ENCODE measurements at places on chromosomes 4 and X.

DNA sequence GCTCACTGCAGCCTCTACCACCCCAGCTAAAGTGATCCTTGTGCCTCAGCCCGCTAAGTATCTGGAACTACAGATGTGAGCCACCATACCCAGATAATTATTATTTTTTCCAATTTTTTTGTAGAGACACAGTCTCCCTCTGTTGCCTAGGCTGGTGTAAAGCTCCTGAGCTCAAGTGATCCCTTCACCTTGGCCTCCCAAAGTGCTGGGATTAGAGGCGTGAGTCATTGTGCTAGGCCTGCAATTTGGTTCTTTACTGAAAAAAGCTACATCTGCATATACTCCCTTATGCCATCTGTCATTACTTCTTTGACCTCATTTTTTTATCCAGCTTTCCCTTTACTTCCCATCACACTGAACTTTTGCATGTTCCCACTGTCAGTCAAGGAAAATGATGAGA lies 2012.4 kb upstream of the IGFBP7 start:
- no peak for DNase-seq

DNA sequence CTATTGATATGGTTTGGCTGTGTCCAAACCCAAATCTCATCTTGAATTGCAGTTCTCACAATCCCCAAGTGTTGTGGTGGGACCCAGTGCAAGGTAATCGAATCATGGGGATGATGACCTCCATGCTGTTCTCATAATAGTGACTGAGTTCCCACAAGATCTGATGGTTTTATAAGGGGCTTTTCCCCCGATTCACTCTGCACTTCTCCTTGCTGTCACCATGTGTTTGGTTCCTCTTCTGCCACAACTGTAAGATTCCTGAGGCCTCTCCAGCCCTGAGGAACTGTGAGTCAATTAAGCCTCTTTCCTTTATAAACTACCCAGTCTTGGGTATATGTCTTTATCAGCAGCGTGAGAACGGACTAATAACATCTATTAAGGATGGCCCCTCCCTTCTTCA lies 68.8 kb downstream of the FBXW7 start:
- no peak for DNase-seq

DNA sequence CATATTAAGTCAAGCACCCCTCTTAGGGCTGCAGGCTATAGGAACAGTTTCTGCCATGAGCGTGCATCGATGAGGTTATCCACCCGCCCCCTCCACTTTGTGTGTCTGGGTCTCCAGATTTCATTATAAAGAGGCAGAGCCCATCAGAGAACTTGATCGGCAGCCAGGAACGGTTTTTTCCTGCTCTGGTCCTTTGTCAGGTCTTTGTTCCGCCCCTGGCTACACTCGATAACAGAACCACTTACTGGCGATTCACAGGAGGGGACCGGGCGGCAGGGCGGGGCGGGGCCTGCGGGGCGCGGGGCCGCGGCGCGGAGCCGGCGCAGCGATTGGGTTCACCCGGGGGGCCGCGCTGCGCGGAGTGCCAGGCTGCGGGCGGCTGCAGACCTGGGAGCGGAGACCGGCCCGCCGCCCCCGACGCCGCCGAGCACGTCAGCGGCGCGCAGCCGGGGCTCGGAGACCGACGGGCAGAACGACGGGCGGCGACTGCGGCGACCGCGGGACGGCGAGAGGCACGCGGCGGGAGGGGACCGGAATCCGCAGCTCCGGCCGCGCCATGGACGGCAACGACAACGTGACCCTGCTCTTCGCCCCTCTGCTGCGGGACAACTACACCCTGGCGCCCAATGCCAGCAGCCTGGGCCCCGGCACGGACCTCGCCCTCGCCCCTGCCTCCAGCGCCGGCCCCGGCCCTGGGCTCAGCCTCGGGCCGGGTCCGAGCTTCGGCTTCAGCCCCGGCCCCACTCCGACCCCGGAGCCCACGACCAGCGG lies at the start of gene SLC10A4:
Gene SLC10A4, plus strand, starts transcription at position 338 of the 771 bp plus-strand sequence. Its CDS starts 219 bp downstream, at position 557.
- no peak for DNase-seq

DNA sequence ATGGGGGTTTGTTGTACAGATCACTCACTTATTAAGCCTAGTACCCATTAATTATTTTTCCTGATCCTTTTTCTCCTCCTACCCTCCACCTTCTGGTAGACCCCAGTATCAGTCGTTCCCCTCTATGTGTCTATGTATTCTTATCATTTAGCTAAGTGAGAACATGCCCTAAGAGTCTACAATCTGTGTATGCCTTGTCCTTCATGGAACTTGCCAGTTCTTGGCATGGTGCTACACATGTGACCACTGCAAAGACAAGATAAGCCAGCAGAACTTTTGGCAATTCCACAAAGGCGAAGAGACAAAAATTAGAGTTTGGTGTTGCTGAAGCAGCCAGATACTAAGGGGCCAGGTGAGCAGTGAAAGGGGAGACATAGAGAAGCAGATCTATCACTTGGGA lies 101.3 kb downstream of the CORIN start:
- DNase-seq, result no peak

- peak; percentile 21 for DNase-seq
These were observed 839 bp downstream of the STK26 start for GRCh38 chrX:132023896-132024386.

GRCh38 chr4:23312686-23313085 lies 577.2 kb downstream of the PPARGC1A start:
- no peak for DNase-seq

DNA sequence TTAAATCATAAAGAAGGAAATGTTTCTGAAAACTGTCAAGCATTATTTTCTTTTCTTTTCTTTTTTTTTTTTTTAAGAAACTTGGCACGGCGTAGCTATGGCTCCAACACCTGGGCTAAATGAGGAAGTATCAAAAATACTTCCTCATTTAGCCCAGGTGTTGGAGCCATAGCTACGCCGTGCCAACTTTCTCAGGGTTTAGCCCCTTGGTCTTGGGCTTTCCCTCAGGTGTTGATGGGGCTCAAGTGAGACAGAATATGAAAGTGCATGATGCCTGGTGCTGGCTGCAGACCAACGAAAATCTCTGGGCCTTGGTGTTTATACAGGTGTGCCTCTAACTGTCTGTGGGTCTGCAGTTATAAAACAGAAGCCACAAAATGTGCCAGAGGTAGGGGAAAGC lies 132.7 kb downstream of the ARHGAP24 start:
- DNase-seq, result no peak

- no peak for DNase-seq
These were observed 60.9 kb upstream of the HS3ST1 start for GRCh38 chr4:11489453-11490083.

GRCh38 chr4:89998469-89999011 lies 103.9 kb downstream of the MMRN1 start:
- DNase-seq, result no peak

- DNase-seq, result no peak
These were observed 763 bp downstream of the PYURF start for GRCh38 chr4:88522702-88523324.

GRCh38 chr4:187633245-187633644 lies 362.3 kb upstream of the ZFP42 start:
- DNase-seq, result no peak

DNA sequence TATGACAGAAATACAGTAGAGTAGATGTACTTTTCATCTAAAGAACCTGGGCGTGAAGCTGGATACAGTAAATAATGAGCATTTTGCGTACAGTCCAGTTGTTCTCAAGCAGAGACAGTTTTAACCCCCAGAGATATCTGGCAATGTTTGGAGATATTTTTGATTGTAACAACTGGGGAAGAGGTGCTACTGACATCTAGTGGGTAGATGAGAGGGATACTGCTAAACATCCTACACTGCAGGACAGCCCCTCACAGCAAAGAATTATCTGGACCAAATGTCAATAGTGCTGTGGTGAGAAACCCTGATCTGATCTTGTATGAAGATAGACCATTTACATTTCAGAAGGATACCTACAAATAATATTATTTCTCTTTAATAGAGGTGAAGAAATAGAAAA lies 200.2 kb upstream of the FAM47A start:
- no peak for DNase-seq

DNA sequence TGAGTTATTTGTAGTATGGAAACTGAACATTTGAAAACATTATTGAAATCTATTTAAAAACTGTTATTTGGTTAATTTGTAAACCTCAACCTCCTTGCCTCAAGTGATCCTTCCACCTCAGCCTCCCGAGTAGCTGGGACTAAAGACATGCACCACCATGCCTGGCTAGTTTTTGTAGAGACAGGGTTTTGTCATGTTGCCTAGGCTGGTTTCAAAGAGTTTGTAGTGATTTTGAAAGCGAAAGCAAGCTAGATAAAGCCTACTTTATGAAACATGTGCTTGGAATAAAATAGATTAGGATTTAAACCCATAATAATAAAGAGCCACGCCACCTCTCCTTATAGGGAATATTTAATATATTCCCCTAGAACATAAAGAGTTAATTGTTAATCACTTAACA lies 23.5 kb downstream of the ARSJ start:
- DNase-seq, result no peak

DNA sequence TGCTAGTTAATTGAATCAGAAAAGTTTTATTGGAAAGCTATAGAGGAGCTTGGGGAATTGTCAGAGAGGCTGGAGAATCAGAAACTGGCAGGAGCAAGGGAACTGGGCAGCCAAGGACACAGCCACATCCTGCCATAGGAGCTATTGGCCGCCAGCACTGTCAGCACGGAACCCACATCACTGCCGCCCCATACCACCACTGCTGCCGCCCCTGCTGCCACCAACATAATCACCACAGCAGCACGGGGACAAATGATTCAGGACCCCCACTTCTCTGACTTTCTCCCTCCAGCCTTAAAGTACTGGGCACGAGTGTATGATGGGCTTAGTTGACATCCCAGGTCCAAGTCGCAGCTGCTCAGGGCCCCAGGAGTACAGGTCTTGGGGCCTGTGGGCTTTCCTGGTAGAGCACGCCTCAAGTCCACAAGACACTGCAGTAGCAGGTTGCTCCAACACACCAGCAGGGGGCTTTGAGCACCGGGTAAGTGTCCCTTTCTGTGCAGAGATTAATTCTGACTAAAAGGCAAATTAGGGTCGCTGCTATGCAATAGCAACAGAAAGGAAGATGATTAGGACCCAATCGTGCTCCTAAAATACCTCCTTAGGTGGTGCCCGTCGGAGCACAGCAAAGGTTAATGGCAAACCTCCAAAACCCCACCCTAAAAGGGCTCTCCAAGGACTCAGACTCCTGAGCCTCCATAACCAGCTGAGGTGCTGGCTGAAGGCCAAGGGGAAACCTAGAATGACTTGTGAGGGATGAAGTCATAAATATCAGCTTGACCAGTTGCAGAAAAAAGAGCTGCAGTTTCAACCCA lies 6.9 kb downstream of the PJA1 start:
- no peak for DNase-seq

DNA sequence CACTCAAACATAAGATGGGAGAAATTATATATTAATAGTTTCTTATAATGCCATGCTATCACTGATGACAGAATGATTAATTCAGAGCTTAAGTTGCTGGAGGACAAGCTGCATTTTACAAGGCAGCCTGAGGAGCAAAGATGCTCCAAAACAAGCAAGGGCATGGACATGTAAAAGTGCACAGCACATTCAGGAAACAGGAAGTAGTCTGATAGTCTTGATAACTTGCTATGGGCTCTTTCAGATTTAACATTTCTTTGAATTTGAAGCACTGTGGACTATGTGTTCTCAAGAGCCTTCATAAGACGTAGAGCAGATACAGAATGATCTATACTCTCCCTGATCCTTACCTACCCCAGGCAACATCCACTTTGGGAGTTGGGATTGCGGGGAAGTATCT lies 50.0 kb downstream of the AMMECR1 start:
- no peak for DNase-seq

- no peak for DNase-seq
These were observed 43.7 kb downstream of the SMAD1 start for GRCh38 chr4:145525291-145525740.

- DNase-seq, result no peak
These were observed 436.2 kb downstream of the FAT4 start for GRCh38 chr4:125750828-125751466.

DNA sequence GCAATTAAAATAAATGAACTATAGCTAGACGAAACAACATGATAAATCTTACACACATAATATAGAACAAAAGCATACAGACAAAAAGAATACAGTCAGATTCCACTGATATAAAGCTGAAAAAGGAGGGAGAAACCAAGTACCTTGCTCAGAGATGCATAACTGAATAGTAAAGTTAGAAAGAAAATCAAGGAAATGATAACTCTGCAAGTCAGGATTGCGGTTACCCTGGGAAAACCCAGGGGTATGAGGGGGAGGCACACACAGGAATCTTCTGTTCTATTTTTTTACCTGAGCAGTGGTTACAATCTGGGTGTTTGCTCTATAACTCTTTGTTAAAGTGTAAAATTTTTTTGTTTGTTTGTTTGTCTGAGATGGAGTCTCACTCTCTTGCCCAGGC lies 209.1 kb downstream of the CBR4 start:
- no peak for DNase-seq

DNA sequence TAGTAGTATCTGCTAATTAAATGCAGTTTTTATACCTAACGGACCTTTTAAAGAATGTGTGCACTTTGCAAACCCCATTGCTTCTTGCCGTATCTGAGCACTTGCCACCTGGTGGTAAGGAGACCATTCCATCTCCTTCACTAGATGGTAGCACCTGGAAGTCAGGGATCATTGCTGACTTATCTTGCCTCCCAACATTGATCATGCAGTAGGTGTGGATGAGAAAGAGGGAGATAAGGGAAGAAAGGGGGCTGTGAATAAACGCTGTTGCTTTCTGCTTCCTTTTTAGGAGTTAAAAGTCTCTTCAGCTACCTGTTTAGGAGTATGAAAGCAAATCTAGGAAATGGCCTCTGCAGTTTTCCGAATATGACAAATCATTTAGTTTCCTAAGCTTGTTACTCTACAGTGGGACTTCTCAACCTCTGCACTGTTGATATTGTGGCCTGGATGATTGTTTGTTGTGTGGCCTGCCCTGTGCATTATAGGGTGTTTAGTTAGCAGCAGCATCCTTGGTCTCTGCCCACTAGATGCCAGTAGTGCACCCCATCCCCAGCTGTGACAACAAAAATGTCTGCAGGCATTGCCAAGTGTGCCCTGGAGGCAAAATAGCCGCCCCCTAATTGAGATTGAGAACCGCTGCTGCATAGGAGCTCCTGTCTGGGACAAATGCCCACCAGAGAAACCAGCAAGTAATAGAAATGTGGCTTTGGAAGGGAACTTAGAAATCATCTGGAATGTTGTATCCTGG lies 38.8 kb downstream of the GAB1 start:
- DNase-seq, result no peak

DNA sequence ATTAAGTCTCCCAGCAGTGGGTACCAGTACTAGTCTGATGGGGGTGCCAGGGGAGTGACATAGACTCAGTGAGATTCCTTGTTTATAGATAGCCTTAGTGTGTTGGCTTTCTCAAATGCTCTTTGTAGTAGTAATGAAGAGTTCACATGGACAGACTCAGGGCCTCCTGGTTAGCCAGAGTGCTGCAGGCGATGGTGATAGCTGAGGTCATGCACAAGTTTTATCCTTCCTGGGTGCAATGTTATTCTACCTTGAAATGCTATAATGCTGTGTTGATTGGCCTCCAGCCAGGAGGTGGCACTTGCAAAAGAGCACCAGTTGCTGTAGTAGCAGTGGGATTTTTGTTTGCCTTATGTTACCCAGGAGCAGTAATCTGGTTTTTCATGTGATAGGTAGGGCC lies 35.5 kb upstream of the ADH4 start:
- DNase-seq, result no peak

GRCh38 chr4:8212622-8213021 lies 13.5 kb downstream of the SH3TC1 start:
- DNase-seq, result no peak
